ENCODE measurements at places on chromosomes 1 and 21. TPM values are rescaled to one million over a fixed set of nuclear protein-coding genes. Genes with fewer than 3 reads are reported as not detected.

The NCAM2 gene
- 9.8 TPM for total RNA-seq

The LCE3D gene
- not detected for total RNA-seq

The CD1D gene
- total RNA-seq: 0.64 TPM

The AIM2 gene
- 39.5 TPM for total RNA-seq

The NT5C1A gene
- total RNA-seq: not detected

The CCDC181 gene
- 1.1 TPM for total RNA-seq

The SLC22A15 gene
- total RNA-seq: 0.60 TPM

The S100A16 gene
- 25.1 TPM for total RNA-seq

- no peak for DNase-seq
Observed at GRCh38 chr1:151825204-151825603, 6.4 kb downstream of the RORC start.

- DNase-seq: no peak
Observed at GRCh38 chr1:153939476-153939875, 7.0 kb downstream of the DENND4B start.

GRCh38 chr1:232786845-232787455 lies 18.3 kb upstream of the MAP10 start:
- no peak for DNase-seq

DNA sequence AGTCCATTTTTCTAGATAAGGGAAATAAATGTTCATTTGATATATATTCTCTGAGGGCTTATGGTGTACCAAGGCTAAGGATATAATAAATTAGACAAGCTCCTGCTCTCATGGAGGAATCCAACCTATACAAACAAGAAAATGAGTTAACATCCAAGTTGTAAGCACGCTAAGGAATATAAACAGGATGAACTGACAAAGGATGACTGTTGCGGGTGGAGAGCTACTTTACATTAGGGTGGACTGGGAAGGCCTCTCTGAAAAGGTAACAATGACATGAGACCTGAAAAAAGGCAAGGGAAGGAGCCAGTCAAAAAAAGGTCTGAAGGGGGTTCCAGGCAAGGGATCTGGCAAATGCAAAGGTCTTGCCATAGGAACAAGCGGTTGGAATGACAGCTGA lies 3.1 kb downstream of the BCAR3 start:
- no peak for DNase-seq

GRCh38 chr1:1021010-1021919 lies 1.3 kb downstream of the AGRN start:
- DNase-seq: peak; percentile 79

DNA sequence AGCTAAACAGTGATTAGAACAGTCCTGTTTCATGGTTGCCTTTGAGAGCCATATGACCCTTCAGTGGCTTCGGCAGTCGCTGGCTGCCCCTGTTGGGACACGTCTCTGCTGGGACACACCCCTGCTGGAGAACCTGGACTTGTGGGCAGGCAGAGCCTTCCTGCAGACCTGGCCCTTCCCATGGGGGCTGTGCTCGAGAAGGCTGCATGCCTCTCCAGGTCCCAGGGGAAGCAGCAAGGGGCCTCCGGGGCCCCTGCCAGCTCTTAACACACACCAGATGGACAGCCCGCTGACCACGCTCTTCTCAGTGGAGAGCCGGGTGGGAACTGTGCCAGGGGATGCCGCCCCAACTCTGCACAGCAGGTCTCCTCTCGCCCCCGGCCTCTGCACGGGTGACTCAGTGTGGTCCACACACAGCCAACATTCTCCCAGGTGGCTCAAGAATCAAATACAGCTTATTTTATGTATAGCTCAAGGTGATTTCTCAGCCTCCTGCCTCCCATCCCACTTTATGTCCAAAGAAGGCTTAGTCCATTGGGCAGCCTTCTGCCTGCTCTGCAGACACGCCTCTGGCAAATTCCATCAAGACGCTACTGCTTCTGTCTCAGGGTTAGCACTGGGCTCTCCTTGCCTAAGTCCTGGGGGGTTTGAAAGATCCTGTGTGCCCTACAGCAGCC lies 450.8 kb downstream of the KIF26B start:
- DNase-seq: peak; percentile 88

DNA sequence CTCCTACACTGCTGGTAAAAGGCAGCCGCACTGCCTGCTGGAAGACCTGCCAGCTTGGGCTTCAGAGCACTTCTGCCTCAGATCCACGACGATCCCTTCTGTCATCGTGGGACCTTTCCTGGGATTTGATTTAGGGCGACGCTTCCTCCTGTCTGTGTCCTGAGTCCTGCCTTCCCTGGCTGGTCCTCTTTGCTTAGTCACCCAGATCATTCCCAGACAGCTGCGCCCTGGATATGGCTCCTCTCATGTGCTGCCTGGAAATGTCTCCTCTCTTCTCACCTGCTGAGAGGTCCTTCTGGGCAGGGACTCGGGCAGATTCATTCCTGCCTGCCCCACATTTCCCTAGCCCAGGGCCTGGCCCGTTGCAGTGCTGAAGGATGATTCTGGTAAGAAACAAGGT lies 72.4 kb upstream of the POU3F1 start:
- DNase-seq: no peak

DNA sequence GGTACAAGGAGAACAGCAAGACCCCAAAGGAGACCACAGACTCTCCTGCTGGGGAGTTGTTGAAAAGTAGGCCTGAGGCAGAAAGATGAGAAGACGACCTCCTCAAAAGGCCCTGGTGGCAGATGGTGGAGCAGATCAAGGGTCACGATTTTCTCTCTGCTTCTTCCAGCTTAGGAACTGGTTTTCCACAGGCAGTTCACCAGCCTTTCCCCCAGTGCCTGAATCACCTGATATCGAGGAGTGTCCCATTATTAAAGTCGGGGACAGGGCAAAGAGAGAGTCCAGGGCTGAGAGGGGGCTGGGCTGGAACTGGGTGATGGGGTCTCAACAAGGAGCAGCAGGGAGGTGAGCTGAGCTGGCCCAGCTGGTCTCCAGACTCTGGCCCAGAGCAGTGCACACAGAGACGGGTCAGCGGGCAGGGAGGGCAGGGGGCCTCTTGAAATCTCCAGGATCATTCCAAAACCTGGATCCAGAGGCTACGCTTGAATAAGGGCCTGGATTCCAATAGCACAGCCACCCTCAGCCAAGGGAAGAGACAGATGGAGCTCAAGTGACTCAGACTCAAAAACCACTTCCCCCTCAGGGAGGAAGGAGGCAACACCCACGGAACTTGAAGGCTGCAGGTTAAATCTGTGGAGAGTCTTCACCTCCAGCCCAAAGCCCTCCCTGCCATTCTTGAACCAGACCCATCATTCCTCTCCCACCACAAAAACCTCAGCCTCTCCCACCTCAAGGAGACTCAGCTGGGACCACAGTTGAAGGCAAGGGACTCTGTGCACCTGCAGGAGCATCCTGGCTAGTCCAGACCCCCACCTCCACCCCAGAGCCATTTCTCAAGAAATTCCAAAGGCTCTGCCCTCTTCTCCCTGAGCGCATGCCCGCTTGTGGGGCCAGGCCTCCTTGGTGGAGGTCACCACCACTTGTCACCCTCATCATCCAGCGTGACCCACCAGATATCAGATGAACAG lies at the start of gene S100A5:
TSS of gene S100A5 (minus strand) at position 541 of the 968 bp plus-strand sequence. CDS start 743 bp downstream, outside the sequence.
- peak; percentile 43 for DNase-seq

GRCh38 chr1:15483971-15484370 lies 8.1 kb downstream of the CELA2B start:
- no peak for DNase-seq

All from H4 (cell line).